ENCODE measurements at places on chromosomes 4 and X. TPM values are rescaled to one million over a fixed set of nuclear protein-coding genes. Genes with fewer than 3 reads are reported as not detected.

- no peak for DNase-seq
Measured at GRCh38 chr4:24105327-24106038, 215.6 kb upstream of the PPARGC1A start.

DNA sequence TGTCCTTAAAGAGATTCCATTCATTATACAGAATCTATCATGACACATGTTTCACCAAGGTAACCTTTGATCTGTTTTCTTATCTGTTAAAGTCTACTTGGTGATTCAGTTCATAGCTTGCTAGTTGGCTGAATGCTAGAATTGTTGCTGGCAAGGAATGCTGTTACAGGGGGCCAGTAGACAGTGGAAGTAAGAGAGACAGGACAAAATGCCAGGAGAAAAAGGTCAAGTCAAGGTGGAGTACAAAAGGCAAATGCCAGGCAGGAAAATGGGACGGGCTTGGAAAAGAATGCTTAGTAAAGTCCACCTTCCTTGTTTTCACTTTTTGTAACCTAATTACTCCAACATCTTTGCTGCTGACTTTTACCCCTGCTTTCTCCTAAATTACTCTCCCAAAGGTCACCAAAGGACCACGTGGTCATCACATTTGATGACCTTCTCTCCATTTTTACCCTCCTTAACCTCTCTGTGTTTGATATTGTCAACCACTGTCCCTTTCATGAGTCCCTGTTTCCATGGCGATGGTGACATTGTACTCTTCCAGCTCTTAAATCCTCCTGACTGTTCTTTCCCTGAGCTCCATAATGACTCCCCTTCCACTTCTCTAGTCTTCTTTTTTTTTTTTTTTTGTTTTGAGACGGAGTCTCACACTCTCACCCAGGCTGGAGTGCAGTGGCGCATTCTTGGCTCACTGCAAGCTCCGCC lies 24.5 kb upstream of the TAPT1 start:
- DNase-seq = no peak

DNA sequence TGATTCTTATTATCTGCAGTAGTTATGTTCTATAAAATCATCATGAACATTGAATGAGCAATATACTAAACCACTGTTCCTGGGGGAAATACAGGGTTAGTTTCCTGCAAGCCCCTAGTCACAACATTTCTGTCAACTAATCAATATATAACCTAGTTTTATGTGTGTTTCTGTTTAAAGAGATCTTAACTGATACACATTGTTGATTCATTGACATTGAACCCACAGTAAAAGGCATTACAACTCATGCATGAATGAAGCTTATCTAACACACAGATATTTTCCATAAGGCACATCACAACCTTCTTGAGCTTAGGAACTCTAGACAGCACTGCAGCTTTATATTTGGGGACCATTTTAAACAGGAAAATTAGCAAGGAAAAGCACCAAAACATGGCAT lies 134.2 kb downstream of the CAMK2D start:
- DNase-seq = no peak

DNA sequence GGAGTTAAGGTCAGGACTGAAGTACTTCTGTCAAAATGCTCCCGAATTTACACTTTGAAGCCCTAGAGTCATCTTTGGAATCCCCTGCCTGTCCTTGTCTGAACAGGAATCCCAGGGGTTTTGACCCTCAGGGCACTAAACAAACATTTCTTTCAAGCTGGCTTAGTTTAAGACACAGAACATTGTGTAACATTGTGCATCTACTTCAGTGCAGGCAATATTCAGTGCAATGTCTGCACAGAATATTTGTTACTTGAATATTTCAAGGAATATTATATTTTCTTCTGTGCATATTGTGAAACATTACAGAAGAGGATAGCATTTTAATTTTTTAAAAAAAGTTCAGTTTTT lies 763.4 kb downstream of the PCDH18 start:
- no peak for DNase-seq

DNA sequence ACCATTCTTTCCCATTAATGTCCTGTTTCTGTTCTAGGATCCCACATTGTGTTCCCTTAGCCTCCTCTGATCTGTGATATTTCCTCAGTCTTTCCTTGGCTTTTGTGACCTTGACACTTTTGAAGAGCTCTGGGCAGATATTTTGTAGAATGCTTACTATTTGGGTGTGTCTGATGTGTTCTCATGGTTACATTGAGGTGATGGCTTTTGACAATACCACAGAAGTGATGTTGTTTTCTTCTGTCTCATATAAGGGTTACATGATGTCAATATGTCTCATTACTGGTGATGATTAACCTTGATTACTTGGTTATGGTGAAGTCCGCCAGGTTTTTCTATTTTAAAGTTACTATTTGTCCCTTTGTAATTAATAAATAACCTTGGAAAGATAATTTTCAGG lies 183.7 kb downstream of the SOWAHB start:
- DNase-seq = no peak

GRCh38 chr4:159925770-159926169 lies 822.9 kb downstream of the RAPGEF2 start:
- no peak for DNase-seq

- no peak for DNase-seq
Measured at GRCh38 chrX:123454712-123455431, 270.8 kb downstream of the GRIA3 start.

DNA sequence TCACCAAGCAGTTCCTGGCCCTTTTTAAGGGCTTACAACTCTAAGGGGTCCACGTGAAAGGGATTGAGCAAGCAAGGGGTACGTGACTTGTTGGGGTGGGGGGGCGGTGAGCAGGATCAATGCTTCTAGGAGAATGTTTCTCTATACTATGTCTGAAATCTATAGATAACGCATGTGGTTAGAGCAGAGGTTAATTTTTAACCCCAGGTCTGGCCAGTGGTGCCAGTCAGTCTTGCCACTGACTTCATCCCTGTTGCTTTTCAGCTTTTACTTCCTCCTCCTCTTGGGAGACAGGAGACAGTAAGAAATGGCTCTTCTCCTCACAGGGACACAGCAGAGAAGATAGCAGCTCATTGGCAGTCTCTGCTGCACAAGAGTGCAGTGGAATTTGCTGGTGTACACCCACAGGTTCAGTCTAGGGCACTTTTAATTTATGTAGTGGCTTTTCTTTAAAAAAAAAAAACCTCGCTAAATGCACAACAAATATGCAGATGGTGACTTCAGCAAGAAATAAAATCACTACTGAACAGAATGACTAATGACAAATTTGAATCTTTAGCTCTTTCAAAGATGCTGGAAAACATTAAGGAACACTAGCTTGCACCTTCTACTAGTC lies 190.5 kb downstream of the CCNG2 start:
- no peak for DNase-seq

PTCHD1 gene
- 0.82 TPM for polyA plus RNA-seq

RASSF6 gene
- 4.7 TPM for polyA plus RNA-seq

All from renal cortex interstitium (tissue), 15 donors.